Body of pancreas (tissue), 4 donors: ENCODE measurements at places on chromosomes 2 and 18. TPM values are rescaled to one million over a fixed set of nuclear protein-coding genes. Genes with fewer than 3 reads are reported as not detected.
A peak's percentile ranks its signal among the peaks of the same experiment; 100 is the strongest.

Gene CD302
- total RNA-seq = 30.0 TPM

Gene ANKRD30B
- total RNA-seq = 0.26 TPM

Gene ABCA12
- not detected for total RNA-seq

DNA sequence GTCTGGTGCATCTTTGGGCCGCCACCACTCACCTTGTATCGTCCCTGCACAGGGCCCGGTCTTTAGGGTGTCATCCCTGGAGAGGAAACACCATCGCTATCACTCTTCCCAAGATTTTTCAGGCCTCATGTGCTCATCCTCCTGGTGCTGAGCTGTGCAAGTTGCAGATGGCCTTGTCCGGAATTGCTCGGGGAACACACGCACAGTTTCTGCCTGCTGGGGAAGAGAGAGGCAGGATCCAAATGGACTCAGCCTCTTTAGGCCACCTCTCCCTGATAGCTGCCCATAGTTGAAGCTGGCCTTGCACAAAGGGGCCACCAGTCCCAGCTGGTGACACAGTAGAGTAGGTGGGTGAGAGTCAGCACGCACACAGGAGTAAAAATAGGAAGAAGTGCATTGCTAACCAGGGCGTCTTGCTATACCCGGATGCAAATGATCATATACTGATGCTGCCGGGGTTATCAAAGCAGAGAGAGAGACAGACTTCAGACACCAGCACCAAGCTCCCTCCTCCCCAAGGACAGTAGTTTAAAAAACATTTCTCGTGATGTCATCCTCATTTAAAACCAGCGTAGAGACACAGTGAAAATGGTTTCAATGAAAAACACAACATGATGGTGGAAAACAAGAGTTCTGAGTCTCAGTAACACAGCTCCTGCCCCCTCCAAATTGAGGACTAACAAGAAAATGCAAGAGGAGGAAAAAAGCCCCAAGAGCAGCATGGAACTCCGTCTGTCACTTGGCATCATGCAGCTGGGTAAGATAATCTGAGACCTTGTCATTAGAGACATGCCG lies 147.5 kb upstream of the NCK2 start:
- no peak overlapping the region for H3K27ac ChIP-seq
- H3K27me3 ChIP-seq = no peaks in the 10 kb centered on the region
- DNase-seq = no peak

Gene HSPE1
- 40.2 TPM for total RNA-seq

- peak within 1 kb of the TSS; percentile 79 for H3K27ac ChIP-seq
- peak within 1 kb of the TSS; percentile 80 for H3K4me3 ChIP-seq
- no peaks in the 10 kb centered on the region for H3K36me3 ChIP-seq
- DNase-seq = peak; percentile 79
- H3K27me3 ChIP-seq = no peaks in the 10 kb centered on the region
- peaks cover 35% of the 10 kb centered on the region for H3K4me1 ChIP-seq
Observed at GRCh38 chr2:200585730-200586643, at the start of gene AOX1. AOX1 (plus strand) TSS chr2:200586014; CDS start chr2:200586109, 95 bp downstream.

DNA sequence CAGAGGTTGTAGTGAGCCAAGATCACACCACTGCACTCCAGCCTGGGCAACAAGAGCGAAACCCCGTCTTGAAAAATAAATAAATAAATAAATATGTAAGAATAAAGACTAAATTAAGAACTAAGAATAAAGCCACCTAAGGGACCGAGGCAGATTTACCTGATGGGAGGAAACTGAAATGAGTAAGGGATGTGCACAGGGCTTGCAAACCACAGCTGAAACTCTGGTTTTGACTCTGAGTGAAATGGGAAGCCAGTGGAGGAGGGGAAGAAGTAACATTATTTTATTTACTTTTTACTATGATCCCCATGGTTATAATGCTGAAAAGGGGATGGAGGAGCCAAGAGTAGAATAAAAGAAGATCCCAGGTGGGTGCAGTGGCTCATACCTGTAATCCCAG lies 107.3 kb downstream of the CABYR start:
- no peaks in the 10 kb centered on the region for H3K36me3 ChIP-seq
- H3K4me1 ChIP-seq = no peaks in the 10 kb centered on the region
- H3K27me3 ChIP-seq = no peaks in the 10 kb centered on the region
- DNase-seq = no peak

Gene NT5C1B
- total RNA-seq = not detected

- H3K27me3 ChIP-seq = no peaks in the 10 kb centered on the region
- no peaks in the 10 kb centered on the region for H3K4me1 ChIP-seq
- no peaks in the 10 kb centered on the region for H3K36me3 ChIP-seq
- H3K4me3 ChIP-seq = no peak overlapping the region
Observed at GRCh38 chr2:79982445-79982844, 322.1 kb downstream of the LRRTM1 start.

GRCh38 chr18:79507076-79507545 lies 111.4 kb downstream of the NFATC1 start:
- DNase-seq = peak; percentile 44
- no peak overlapping the region for H3K4me3 ChIP-seq
- no peaks in the 10 kb centered on the region for H3K36me3 ChIP-seq
- H3K27me3 ChIP-seq = no peaks in the 10 kb centered on the region

Gene GAL3ST2
- total RNA-seq = not detected

- no peak overlapping the region for H3K27ac ChIP-seq
- no peak for DNase-seq
- H3K36me3 ChIP-seq = no peaks in the 10 kb centered on the region
- H3K4me1 ChIP-seq = no peaks in the 10 kb centered on the region
Observed at GRCh38 chr2:196263181-196263747, 91.9 kb upstream of the STK17B start.

- no peak for DNase-seq
- H3K4me3 ChIP-seq = no peak overlapping the region
- H3K4me1 ChIP-seq = peaks cover 5% of the 10 kb centered on the region
- H3K27ac ChIP-seq = no peak overlapping the region
- no peaks in the 10 kb centered on the region for H3K27me3 ChIP-seq
Observed at GRCh38 chr2:204846471-204846870, 301.2 kb downstream of the PARD3B start.
